ENCODE measurements at places on chromosomes 6 and 20. TPM values are rescaled to one million over a fixed set of nuclear protein-coding genes. Genes with fewer than 3 reads are reported as not detected.
A peak's percentile ranks its signal among the peaks of the same experiment; 100 is the strongest.

HLA-DPA1 gene
- total RNA-seq: 5.2 TPM

YIPF3 gene
- 210 TPM for total RNA-seq

GLP1R gene
- not detected for total RNA-seq

ECT2L gene
- total RNA-seq: not detected

DNA sequence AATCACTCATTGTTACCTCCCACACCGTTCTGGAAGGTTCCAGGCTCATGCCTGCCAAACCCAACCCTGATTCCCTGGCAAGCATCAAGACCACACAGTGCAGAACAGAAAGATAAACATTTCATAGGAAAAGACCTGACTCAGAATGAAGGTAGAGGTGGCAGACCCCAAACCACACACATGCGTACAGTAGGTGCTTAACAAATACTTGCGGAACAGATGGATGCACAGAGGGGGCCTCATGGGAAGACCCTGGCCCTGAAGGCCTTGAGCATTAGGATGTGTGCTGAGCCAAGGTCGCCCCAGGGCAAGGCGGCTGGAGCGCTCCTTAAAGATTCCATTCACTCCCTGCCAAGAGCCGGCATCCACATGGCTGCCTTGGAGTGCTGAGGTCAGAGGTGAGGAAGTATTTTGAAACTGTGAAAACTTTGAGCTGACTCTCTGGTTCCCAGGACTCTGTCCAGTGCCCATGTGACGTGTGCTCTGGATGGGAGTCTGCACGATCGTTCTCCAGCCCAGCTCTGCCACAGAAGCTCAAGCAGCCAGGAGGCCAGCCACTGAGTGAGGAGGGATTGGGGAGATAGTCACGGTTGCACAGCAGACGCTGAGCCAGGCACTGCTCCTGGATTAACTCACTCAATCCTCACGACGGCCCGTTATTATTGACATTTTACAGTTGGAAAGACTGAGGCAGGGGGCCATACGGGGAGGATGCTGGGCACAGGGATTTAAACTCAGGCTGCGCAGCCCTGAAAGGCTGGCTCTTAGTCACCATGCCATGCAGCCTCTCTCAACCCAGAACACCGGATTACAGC is 65.5 kb upstream of the AFDN start:
- DNase-seq: no peak

DNA sequence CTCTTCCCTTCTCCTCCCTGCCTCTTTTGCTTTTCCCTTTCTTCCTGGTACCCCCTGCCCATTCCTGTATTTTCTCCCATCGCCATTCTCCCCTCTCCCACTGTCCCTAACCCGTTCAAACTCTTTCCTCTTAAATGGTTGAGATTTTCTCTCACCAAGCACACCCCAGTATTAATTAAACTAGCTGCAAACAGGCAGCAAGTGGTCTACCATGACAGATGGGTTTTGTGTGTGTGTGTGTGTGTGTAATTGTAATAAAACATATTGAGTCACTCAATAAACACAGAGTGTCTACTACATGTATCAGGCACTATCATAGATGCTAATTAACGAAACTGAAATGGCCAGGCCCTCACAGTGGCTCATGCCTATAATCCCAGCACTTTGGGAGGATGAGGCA is 6.7 kb downstream of the RAET1E start:
- DNase-seq: no peak

DNA sequence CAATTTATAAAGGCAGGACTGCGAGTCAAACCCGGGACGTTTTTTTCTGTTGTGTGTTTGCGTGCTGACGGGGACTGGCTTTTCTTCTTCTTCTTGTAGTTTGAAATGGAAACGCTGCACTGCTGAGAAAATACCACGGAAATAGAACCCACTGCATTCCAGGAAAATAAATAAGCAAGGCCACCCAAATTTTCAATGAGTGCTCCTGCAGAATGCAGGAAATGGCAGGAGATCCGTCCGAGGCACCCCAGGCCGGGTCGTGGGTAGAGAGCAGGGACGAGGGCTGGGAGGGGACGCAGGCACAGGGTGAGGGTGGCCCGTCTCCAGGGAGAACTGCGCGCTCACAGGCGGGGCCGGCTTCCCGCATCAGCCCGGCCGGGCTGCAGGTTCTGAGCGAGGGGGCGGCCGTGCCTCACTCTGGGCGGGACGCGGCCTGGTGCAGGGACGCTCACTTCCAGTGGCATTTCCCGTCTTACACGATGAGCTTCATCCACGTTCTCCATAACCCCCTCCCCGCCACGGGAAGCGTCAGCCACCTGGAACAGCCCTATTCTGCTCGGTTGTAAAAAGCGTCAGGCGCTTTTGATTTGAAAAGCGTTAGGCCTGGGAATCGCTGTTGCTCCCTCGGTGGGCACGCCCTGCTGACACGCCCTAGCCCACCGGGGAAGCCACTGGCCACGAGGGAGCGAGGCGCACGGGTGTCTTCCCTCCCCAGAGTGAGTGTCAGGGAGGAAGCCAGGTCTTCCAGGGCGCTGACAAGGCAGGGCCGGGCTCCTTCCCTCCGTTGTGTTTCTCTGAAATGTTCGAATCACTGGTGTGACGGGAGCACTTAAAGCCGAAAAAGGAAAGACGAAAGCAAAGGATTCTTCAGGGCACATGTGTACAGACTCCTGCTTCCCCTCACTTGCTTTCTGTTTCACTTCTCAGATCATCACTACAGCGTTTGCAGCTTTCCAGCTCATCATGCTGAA is 17.9 kb upstream of the EXOC2 start:
- peak; percentile 87 for DNase-seq

- no peak for DNase-seq
Observed at GRCh38 chr6:129280749-129281148, 397.8 kb downstream of the LAMA2 start.

DNA sequence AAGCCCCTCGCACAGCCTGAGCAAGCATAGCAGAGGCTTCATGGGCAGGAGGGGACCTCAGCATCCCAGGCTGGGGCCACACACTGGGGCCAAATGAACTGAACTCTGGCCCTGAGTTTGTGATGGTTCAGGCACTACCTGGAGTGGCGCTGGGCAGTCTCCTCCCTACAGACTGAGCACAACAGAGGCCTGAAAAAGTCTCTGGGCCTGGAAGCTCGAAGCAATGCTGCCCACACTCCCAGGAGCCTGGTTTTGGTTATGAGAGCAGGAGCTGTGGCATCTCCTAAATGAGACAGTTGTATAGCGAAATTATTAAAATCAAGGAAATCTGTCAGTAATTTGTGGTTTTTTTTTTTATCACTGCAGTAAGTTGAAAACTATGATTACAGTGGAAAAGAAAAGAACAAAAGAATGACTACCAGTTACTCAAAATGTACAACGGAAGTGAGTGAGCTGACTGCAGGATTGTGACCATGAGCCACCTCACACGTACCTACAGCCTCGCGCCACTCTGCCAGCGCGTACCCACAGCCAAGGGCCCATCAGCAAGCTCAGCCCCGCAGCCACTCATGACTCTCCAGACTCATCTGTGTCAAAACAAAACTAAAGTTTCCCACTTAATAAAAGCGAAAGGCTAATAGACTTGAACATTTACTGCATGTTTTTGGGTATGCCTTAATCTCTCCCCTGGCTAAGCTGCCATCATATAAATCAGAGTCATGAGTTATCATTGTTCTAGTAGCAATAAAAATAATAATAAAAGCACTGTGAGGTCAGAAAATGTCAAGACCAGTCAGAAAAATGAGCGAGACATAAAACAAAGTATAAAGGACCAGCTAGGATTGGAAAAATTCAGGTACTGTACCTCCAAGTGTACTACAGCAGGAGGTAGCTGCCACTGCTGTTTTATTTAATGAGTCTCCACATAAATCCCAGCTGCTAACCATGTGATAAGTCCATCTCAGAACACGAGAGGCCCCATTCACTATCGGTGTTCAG is 177.0 kb downstream of the FOXC1 start:
- no peak for DNase-seq

GRCh38 chr20:8505476-8506200 is 373.6 kb downstream of the PLCB1 start:
- DNase-seq: no peak

GRCh38 chr6:151007076-151007475 is 141.6 kb downstream of the MTHFD1L start:
- DNase-seq: no peak

GRCh38 chr6:90284236-90285041 is 12.2 kb downstream of the BACH2 start:
- peak; percentile 88 for DNase-seq

GRCh38 chr6:12101653-12102312 is 89.7 kb downstream of the HIVEP1 start:
- DNase-seq: no peak

GRCh38 chr6:143859891-143860660 is 4.2 kb upstream of the ZC2HC1B start:
- DNase-seq: no peak

DNA sequence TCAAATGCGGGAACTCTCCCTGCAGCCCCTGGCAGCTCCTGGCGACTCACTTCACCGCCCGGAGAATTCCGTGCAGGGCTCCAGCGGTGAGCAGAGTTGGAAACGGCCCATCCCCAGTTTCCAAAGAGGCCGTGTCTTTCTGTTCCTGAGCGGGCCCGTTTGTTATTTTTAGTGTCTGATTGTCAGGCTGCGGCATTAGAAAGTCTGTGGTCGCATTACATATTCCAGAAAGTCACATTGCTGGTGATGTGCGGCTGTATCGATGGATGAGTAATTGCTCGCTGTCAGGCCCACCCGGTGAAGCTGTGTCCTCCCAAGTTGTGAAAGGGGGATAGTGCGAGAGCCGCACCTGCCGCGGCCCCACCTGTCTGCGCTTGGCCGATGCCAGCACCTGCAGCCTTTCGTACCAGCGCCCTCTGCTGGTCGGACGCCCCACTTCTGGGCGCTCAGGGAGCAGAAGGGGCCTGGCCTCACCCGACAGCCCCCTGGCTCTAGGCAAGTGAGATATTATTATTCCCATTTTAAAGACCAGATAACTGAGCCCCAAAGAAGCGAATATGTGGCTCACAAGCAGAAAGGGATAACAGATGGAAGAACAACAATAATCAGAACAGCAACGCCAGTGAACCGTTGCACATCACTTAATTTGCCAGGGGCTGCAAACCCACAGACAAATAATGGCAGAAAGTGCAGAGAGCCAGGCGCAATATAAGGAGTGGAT is 244.9 kb downstream of the TSHZ2 start:
- peak; percentile 11 for DNase-seq

DNA sequence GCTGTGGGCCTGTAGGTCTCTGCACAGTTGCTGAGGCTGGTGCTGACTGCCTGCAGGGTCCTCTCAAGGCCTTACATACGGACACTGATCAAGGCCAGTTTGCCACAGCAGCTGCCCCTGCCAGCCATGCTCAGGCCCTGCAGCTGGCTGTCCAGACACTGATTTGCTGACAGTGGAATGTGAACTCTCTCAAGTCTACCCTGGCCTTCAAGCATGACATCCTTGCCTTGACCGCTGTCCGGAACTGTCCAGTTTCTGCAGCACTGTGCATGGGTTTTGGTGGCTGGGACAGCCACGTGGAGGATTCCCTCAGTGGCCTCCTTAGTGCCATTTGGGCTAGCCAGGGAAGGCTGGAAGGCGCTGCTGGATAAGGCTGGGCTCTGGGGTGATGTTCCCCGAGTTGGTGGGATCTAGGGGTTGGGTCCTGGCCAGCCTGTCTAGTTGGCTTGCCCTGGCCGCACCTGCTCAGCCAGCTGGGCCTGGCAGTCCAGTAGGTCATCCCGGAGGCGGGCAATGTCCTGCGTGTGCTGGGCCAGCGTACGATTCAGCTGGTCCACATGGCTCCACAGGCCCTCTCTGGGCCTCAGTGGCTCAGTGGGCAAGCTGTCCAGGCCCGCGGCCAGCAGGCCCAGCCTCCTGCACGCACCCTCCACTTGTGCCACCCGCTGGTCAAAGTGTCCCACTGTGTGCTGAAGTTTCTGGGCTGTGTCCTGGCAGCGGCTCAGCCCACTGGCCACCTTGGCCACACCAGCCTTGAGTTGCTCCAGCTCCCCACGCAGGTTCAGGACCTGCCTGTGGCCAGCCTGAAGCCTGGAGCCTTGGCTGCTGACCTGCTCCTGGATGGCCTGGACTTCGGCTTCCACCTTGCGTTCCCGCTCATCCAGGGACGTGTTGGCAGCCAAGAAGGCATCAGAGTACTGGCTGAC is 5.5 kb downstream of the EMILIN3 start:
- no peak for DNase-seq

GRCh38 chr6:125987026-125987617 is 782 bp downstream of the TRMT11 start:
- peak; percentile 10 for DNase-seq

- DNase-seq: peak; percentile 9
Observed at GRCh38 chr6:137165375-137166246, 7.8 kb downstream of the IL22RA2 start.

DNA sequence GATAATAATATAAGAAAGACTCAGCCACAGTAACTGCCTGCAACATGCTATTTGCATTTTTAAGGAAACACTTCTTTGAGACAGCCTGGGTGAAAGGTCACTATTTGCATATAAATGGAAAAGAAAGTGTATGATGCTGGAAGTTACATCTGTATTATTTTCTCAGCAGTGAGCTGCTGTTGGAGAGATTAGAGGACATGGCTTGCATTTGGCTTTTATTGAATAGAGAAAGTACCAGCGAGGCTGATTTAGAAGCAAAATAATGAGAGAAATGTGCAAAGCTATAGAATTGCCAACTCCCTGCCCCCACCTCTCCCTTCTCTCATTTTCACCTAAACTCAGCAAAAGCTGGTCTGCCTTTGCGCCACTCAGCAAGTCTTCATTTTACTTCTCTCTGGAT is 12.7 kb downstream of the MYT1 start:
- DNase-seq: no peak
